CD4-positive, alpha-beta T cell (primary cell): ENCODE measurements at places on chromosomes 12 and 14.

GRCh38 chr12:94677778-94678177, 27.4 kb upstream of the TMCC3 start:
- DNase-seq: no peak

GRCh38 chr12:1170411-1170810, 179.4 kb downstream of the ERC1 start:
- DNase-seq: no peak

- no peak for DNase-seq
Observed at GRCh38 chr12:116577154-116577561, 18.0 kb downstream of the MAP1LC3B2 start.

DNA sequence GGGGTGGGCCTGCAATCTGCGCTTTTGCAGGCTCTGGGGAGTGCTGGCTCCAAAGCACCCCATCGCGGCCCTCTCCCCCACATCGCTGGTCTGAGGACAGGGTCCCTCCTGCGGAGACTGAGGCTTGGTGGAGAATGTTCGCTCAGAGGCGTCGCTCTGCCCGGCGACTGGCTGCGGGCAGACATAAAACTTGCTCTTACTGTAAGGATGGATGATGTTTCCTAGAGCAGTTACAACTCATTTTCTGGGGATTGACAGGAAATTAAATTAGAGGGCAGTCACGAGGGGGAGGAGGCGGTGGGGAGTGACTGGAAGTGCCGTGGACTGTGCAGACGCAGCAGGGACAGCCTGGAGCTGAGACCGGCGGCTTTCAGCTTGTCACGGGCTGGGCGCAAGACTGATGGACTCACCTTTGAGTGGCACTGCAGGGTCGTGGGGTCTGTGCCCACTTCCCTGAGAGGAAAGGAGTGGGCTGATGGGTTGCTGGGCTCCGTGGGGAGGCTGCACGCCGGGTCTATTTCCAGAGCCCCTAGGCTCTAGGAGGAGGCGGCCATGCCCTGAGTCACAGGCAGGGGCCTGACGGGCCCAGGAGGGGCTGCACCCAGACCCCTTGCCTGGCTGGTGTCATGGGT, 32.8 kb downstream of the NOC4L start:
- no peak for DNase-seq

GRCh38 chr14:103696466-103697071, 18.7 kb downstream of the XRCC3 start:
- DNase-seq: no peak

GRCh38 chr14:34913619-34914018, 38.5 kb upstream of the BAZ1A start:
- no peak for DNase-seq

DNA sequence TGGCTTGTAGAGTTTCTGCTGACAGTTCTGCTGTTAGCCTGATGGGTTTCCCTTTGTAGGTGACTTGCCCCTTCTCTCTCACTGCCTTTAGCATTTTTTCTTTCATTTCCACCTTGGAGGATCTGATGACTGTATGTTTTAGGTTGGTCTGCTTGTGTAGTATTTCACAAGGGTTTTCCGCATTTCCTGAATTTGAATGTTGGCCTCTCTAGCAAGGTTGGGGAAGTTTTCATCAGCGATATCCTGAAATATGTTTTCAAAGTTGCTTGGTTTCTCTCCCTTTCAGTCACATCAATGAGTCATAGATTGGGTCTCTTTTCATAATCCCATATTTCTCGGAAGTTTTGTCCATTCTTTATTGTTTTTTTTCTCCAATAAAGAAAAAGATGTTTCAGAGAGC, 11.4 kb downstream of the NOPCHAP1 start:
- no peak for DNase-seq

GRCh38 chr12:39692258-39692853, 72.8 kb upstream of the ABCD2 start:
- peak; percentile 62 for DNase-seq

DNA sequence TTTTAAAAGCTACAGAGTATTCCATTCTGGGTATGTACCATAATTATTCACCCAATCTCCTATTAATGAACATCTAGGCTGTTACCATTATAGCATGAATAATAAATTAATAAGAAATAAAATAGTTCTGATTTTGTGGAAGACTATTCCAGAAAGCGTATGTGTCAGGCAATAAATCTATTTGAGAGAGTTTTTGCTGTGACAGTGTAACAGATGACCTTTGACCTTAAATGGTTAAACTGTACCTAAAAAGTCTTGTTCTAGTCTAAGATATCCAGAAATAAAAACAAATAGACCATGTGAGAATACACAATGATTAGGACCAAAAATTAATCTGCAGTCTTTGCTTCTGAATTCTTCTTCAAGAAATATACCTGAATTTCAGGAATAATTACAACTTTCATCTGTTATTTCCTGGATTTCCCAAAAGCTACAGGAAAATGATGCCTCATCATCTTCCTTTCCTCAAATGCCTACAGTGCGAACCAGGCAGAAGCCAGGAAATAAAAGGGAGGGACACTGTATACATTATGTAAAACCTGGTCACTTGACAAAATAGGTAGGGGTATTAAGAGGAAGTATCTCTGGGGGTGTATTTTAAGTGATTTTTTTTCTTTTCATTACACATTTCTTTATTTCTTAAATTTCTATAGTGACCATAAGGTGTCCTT, 7.3 kb downstream of the TM7SF3 start:
- DNase-seq: no peak

- DNase-seq: no peak
Observed at GRCh38 chr12:54657105-54657607, 9.0 kb upstream of the DCD start.

- DNase-seq: no peak
Observed at GRCh38 chr12:52323416-52324152, 2.4 kb upstream of the KRT83 start.

DNA sequence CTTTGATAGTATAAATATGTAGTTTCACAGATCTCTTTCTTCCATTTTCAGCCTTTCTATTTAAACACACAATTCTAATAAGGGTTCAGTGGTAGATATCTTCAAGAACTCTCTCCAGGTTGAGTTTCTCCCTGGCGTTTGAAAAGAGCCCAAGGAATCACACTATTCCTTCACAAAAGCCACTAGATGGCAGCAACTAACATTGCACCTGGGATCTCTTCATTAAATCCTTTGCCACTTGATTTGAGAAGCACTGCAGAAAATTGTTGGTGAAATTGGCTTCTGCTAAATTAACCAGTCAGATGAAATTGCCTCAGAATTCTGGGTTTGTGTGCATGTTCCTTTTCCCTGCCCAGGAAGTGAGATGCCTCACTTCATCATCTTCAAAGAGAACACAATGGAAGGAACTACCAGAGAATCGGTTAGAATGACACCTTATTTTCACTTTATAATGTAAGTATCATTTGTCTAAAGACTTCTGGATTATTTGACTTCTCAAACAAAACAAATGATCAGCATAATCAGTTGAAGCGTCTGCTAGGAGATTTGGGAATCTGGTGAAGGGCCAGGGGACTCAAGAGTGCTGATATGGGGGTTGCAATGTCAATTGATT, 6.8 kb downstream of the CCDC198 start:
- DNase-seq: no peak

DNA sequence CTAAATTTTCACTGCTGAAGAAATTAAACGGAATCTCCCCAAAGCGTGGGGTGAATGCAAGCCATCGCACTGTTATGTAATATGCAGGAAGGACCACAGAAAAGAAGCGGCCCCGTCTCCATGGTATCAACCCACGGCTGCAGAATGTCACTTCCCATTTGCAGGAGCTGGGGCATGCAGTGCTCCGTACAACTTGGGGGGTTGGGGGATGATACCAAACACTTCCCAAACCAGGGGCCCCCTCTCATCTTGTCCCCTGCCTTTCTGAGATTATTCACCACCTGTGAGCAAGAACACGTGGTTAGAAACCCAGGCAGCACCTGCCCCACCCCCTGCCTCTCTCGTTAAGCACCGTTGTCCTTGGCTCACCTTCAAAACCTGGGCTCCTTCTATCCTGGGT, 505.1 kb upstream of the TMEM132C start:
- no peak for DNase-seq

DNA sequence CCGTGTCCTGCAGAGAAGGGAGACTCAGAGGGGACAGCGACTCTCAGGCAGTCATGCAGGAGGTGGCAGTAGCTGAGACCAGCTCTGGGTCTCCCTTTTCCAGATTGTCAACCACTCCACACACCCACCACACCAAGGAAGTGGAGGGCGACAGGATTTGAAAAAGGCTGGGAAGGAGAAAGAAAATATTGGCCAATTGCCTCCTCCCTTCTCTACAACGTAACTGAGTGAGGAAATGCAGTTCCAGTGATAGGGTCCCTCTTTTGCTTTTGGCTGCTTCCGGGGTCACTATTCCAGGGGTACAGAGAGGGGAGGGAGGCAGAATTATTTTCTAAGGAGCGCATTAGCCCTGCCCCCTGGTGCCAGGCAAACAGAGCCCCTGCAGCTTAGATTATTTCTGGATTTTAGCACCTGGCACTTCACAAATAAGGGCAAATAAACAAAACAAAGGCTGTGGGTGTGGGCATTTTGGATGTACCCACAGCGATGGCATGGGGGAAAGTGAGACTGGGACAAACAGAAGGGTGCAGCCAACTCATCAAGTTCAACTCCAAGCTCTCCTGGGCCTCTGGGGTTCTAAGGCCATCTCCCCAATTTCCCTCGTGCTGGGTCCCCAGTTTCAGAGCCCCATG, 20.4 kb downstream of the ASB2 start:
- DNase-seq: no peak

DNA sequence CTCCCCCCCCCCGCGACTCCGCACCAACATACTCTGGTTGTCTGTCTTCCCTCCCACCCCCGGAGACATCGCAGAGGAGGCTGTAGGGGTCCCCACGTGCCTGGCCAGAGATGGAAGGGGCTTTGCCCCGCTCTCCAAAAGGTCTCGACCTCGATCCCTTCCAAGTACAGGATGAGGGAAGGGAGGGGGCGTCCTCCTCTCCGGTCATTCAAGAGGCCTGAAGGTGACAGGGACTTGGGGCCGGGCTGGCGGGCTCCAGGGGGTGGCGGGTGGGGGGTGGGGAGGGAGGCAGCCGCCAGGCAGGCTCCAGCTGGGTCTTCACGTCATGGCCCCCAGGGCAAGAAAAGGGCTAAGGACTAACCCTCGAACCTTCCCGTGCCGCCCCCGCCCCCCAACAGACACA, 15.1 kb downstream of the TBX3 start:
- DNase-seq: no peak

GRCh38 chr14:56494167-56494566, 85.4 kb upstream of the TMEM260 start:
- DNase-seq: no peak

DNA sequence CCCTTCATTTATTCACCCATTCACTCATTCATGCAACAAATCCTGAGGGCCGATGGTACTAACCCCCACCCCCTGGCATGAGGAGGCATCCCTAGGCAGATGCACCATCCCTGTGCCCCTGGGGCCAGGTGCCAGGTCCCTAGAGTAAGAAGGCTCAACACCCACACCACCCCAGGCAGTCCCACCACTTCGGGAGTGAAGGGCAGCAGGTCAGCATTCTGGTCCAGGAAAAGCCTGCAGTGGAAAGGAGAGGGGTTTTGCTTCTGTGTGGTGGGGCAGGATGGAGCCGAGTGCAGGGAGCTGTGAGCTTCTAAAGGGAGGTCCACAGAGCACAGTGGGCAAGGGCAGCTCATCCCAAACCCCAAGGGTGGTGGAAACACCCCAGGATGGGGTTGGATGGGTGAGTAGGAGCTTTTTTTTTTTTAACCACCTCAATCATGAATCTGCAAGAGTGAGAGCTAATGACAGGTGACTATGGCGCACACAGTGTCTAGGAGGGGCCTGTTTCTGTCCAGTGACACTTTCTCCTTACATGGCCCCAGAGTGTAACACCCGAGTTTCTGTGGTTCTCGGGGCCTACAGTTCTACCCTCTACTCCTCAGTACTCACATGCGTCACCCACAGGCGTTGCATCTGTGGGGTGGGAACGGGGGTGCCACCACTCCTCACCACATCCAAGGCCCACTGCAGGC, 414.3 kb downstream of the TMEM121 start:
- no peak for DNase-seq

- no peak for DNase-seq
Observed at GRCh38 chr14:22417914-22418313, 171.1 kb downstream of the DAD1 start.

DNA sequence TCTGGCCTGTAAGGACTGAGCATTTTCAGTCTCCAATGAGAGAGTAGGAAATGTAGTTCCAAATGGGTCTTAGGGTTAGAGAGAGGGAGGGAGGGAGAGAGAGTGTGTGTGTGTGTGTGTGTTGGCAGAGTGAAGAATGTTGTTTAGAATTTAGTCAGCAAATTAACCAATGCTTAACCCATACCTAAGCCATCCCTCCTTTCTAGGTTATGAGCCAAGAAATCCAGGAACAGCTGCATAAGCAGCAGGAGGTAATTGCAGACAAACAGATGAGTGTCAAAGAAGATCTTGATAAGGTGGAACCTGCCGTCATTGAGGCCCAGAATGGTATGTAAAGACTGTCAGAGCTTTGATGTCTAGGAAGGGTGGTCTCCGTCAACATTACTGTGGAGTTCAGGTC, 56.9 kb downstream of the HSP90AA1 start:
- no peak for DNase-seq

DNA sequence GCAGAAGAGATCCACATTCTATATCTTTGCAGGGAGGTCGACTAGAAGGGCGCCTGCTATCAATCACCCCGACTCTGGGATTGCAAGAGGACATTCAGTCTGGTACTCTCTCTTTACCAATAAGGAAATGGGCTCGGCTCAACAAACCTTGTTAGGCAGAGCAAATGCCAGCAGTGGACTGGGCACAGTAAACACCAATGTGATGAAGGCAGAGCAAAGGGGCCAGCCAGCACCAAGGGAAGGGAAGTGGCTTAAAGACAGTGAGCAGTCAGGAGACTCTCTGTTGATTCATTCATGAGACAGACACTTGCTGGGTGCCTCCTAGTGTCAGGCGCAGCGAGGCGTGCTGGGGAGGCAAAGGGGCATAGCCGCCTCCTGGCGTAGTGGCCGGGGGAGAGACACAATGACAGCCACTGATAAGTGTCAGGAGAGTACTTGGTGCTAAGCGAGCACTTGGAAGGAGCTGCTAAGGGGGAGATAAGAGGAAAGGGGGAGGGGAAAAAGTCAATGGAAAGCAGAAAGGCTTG, 34.1 kb downstream of the TMCC3 start:
- DNase-seq: no peak

GRCh38 chr14:20427231-20428009, 8.5 kb downstream of the KLHL33 start:
- DNase-seq: no peak

- DNase-seq: no peak
Observed at GRCh38 chr12:50555471-50555885, 50.7 kb downstream of the DIP2B start.

DNA sequence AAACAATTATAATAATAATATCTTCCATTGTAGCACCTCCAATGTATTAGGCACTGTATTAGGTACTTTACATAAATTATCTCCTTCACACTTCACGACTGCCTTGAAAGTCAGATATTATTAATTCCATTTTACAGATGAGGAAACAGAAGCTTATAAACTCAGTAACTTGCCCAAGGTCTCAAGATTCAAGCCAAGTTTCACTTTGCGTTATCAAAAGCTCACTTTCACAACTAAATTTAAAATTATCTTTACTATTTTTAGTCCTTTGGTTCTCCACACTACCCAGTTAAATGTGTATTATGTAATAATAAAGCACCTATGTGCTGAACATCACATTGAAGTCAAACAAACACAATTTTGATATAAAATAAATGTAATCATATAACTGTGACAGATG, 55.8 kb downstream of the NUMB start:
- DNase-seq: no peak
